HS-5 (cell line): ENCODE measurements at places on chromosomes 1 and 21.

DNA sequence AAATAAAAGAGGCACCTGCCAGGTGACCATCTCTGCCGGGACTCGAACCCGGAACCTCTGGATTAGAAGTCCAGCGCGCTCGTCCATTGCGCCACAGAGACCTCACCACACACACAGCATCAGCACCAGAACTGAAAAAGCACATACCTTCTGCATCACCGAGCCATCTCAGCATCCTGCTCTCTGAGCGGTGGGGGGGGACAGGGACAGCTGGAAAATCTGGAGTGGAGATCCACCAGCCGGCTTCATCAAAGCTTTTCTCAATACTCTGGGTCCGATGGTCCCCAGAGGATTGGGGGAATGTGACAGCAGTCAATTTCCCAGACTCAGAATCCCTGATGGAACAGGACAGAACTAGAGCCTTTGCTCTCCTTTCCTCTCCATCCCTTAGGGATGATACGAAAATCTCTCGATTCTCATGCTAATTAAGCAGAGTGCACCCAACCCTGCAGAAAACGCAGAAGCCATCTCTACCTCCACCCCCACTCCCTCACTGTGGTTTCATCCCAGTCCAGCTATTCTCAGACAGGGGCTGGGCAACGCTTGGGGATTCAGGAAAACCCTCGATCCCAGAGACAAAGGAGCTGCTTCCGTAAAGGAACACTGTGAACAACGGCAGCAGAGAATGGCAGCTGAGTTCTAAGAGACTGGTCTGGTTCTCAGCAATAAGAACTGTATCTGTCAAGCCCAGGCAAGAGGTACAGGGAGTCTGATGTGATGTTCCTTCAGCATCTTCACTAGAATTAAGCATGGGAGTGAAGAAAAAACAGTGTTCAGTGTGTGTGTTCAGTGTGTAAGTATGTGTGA, 29.6 kb upstream of the CADM3 start:
- peak; percentile 56 for DNase-seq

DNA sequence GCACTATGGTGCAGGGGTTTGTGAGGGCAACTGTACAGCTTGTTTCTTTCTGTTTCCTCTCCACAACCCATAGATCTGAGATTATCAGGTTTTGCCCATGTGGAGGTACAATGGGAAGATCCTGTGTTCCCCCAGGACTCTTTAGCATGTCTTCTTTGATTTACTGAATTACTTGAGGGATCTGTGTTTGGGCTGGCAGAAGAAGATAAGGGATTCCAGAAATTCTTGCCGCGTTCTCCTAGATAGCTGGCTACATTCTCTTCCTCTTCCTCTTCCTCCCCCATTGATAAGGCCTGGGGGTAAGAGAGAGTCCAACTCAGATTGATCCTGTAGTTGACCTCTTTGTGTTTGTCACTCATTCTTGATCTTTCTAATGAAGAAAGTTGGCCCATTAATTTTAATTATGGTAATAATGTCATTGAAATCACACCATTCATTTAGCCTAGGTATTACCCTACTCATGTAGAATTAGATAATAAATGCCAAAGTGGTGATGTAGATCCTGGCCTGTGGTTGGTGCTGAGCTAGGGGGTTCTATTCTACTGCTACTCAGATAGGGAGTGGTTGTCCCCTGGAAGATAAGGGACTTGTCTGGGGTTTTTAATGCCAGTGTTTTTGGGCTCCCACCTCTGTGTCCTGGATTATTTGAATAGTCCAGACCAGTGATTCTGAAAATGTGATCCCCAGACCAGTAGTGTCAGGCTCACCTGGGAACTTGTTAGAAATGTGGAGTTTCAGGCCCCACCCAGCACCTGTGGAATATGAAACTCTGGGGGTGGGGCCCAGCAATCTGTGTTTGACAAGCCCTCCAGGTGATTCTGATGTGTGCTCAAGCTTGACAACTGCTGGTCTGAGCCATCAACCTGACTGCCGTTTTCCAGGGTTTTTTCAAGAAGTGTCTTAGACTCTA, 122.2 kb downstream of the NOS1AP start:
- DNase-seq: no peak

DNA sequence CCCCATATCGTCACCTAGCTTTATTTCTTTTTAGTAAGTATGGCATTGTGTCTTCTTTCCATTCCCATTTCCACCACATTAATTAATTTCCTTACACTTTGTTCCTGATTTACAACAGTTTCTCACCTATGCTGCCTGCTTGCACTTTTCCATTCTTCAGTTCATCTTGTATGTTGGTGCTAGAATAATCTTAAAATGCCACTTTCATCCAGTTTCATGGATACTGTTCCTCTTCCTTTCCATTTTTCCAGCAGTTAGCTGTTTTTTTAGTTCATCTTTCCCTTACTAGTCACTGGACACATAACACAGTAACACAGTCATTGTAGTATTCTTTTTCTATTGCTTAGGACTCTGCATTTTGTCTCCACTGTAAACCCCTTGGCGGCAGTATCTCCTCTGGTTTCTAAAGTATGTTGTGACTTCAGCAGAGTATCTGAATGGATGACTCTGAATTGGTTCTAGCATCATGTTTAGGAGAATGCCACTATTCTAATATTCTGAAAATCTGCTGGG, 2.1 kb downstream of the CDC7 start:
- no peak for DNase-seq

DNA sequence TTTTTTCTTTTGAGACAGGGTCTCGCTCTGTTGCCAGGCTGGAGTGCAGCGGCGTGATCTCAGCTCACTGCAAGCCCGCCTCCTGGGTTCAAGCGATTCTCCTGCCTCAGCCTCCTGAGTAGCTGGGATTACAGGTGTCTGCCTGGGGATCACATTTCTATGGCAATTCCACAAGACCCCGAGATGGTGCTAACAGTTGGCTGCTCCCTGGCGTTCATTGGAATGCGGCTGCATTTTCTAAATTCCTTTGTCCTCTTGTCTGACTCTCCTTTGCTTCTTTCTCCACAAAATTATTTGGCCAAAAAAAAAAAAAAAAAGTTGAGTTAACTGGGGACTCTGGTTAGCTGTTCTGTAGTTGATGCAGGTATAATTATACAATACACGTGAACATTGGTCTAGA, 176.4 kb downstream of the ETS2 start:
- DNase-seq: no peak

DNA sequence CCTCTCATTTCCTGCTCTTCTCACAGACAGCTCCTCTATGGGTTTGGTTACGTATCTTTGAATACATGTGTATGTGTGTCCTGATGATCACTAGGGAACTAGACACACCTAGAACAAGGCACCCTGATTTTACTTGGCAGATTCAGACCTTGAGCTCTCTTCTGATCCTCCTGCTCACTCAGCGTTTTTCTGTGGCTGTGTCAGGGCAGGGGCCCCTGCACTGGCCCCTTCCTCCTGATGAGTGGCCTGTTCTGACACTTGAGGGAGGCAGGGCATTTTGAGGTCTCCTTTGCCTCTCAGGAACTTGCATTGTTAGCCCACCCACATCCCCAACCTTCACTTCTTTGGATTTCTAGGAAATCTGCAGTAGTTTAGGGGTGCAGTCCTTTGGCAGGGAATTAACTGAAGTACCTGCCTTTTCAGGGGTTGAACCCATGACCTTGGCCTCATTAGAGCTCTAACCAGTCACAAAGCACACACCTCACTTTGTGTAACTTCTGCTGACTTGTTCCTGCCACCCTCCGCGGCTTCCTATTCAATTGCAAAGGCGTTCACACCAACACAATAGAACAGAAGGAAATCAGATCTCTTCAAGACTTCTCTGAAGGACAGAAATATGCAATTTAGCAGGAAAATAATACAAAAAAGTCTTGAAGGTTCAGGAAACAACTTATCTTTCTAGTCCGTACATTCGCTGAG, 8.8 kb downstream of the SMYD2 start:
- DNase-seq: no peak

DNA sequence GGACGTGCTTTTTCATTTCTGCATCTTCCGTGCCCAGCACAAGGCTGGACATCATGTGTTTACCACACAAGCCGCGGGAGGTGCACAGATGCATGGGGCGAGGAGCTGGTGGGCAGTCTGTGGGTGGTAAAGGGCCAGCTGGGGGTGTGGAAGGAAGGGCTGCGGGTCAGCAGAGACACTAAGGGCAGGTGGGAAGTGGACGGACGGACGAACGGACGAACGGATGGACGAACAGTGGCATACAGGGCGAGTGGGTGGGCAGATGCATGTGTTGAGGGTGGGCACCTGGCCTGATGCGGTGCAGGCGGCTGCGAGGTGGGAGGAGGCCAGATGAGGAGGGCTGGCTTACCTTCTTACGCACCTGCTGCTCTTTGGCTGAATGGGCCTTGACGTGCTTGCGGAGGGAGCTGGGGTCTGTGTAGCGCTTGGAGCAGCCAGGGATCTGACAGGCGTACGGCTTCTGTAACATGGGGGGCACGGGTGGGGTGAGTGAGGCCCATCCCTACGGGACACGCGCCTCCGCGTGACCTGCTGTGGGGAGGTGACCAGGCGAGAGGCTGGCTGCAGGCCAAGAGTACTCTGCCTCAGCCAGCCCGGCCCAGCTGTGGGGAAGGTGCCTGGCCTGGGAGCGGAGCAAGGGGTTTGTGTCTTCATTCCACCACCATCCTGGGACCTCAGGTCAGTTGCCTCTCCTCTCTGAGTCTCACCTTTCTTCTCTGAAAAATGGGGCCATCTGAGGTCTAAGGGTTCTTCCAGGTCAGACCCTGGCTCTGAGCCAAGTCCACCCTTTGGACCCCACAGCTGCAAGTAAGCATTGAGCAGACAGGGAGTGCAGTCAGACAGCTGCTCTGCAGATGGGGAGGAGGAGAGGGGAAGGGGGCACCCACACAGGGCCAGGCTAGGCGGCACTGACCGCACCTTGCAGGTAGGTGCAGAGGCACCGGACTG, 65.5 kb downstream of the DMRTB1 start:
- DNase-seq: no peak

DNA sequence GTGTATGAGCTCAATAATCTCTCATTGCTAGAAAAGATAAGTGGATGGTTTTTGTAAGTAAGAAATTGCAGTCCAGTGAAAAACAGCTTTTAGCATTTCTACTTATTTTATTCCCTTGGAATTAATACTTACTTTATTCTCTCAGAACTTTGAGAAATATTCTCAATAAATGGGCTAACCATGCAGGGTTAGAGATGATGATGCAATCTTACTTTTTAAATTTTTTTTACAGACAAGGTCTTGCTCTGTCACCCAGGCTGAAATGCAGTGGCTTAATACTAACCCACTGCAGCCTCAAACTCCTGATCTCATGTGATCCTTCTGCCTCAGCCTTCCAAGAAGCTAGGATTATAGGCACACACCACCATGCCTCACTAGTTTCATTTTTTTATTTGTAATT, 440.8 kb upstream of the ZP4 start:
- no peak for DNase-seq

GRCh38 chr1:235843461-235843961, 23.2 kb downstream of the LYST start:
- DNase-seq: no peak

DNA sequence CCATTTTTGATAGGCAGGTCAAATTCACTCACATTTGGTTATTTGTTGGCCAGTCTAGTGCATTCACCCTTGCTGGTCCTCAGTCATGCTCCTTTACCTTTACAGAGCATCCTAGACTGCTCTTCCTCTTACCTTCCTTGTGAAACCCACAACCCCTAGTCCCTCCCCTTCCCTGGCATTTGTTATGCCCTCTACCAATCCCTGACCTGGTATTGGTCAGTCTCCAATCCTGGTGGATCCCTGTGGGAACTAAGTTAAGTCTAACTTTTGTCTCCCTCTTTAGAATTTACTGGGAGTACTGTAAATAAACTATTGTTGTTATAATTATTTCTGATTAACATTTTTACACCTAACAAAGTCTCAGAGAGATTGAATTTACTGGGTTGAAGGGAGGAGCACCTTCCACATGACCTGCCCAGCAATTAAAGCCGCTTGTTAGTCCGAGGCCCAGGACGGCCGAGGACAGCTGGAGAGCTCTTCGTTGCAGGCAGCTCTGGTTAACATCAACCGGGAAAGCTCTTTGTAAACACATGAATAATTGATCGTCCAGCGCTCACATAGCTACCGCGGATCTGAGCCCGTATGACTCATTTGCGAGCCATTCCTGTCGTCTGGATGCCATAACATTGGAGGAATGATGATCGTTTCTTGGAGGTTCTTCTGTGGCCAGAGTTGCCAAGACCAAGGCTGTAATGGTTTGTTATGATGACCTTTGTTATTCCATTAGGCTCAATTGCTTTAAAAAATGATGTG, 31.9 kb downstream of the MTARC1 start:
- DNase-seq: peak; percentile 45

GRCh38 chr1:93575621-93576284, 105.9 kb downstream of the BCAR3 start:
- DNase-seq: no peak

DNA sequence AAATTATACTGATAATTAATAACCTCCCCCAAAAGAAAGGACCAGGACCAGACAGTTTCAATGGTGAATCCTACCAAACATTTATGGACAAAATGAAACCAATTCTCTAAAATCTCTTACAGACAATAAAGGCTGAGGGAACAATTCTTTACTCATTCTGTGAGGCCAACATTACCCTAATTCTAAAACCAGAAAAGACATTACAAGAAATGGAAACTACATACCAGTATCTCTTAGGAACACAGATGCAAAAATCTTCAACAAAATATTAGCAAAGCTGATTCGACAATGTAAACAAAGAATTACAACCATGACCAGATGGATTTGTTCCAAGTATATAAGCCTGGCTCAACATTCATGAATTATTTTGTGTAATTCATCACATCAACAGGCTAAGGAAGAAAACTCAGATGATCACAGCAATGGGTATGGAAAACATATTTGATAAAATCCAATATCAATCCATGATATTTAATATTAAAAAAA, 8.6 kb downstream of the TMED5 start:
- no peak for DNase-seq

DNA sequence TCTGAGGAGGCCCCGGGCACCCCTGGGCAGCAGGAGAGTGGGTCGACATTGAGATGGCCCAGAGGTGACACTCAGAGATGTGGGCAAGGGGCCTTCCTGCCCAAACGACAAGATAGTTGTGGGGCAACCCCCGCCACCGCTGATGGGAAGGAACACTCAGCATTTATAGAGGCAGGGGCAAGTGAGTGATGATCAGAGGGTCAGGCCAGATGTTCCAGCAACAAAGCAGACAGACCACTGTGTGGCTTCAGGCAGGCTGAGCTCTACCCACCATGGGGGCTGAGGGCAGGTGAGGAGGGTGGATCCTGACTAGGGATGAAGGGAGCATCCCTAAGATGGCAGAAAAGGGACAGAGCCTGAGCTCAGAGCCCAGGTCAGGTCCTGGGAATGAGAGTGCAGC, 362.7 kb downstream of the PTPRU start:
- DNase-seq: no peak

DNA sequence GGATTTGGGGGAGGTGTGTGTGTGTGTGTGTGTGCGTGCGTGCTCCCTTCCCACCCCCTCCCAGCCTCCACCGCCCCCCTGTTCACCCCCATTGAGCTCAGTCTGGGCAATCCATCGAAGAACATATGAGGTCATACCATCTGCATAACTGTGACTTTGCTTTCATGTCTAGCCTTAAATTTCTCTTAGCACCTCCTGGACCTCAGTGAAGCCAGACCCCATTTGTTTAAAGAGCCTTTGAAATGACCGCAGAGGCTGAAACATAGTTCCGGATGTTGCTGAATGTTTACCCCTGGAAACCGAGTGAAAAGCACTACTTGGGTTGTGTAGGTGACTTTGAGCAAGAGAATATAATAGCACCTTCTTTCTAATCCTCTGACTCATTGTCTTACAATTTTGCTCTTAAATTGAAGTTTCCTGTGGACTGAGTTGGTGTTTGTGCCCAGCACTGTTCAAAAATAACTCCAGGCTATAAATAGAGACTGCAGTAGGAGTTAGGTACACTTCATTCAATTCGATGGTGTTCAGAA, 75.4 kb downstream of the UBE4B start:
- DNase-seq: peak; percentile 34
